ENCODE measurements at places on chromosomes 4 and X.
A peak's percentile ranks its signal among the peaks of the same experiment; 100 is the strongest.

GRCh38 chr4:70948665-70949260 is 44.7 kb upstream of the DCK start:
- no peak for DNase-seq

DNA sequence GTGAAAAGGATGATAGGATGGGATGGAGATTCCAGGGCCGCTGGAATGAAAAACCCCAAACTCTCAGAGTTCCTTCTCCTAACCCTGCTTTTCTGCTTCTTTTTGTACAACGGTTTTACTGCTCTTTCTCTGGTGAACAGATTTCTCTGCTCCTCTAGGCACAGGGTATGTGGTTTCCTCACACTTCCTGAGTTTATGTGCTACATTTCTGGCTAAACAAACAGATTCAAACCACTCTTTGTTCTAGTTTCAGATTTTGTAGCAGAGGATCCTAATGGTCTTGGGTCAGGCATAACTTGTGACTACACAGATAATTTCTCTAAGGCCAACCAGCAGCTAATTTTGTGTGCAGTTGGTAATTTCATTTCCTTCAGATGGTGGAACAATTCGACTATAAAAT is 52.6 kb downstream of the OSTC start:
- DNase-seq, result no peak

DNA sequence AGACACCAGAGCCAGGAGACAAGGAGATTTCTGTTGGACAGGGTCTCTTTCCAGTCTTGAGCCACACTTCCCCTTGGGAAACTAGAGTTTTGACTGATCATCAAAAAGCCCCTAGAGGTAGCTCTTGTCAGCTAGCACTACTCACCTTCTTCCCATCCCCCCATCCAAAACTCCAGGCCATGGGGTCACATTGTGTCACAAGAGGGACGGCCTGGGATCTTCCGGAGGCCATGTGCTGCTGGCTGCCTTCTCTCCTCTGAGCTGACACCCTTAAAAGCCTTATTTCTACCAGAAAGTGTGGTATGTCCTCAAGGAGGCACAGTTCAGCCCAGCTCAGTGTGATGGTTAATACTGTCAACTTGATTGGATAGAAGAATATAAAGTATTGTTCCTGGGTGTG is 7.8 kb downstream of the PNMA3 start:
- DNase-seq, result no peak

GRCh38 chr4:88219099-88219498 is 60.7 kb upstream of the ABCG2 start:
- no peak for DNase-seq

GRCh38 chrX:84046403-84046984 is 141.5 kb downstream of the RPS6KA6 start:
- DNase-seq, result peak; percentile 19

All from WTC11 (cell line).